Cortex of kidney (tissue), 1 donor: ENCODE measurements at places on chromosomes 16 and 17.

- DNase-seq = no peak
Observed at GRCh38 chr16:11800382-11800718, 3.3 kb upstream of the ZC3H7A start.

GRCh38 chr17:73802314-73802713 lies 158.1 kb upstream of the SDK2 start:
- no peak for DNase-seq

GRCh38 chr16:83792391-83792790 lies 15.4 kb upstream of the HSBP1 start:
- DNase-seq = no peak

DNA sequence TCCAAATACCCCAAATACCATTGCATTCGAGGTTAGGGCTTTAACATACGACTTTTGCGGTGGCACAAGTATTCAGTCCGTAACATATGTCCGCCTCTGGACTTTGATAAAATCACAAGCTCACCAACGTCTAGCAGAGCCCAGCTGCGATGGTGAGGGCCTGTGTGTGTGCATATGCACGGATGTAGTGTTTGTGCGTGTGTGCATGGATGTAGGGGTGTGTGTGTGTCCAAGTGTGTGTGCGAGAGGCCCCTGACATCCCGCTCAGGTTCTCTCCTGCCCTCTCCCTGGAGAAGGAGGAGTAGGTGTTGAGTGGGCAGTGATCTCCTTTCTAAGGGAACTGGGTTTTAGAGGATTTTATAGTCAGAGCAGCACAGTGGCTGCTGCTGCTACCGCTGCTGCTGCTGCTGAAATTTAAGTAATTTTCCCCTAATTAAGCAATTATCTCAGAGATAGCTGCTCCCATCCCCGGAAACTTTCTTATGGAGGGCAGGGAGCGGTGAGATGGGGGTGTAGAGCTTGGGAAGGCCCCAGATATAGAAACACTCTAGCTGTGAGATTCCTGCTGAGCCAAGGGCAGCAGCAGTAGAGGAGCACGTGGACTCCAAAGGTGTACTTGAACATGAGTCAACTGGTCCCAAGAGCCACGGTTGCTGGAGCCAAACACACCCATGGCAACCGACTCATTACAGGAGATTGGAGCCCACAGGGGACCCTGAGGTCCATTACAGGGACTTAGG lies 121.7 kb upstream of the SDK2 start:
- DNase-seq = no peak

DNA sequence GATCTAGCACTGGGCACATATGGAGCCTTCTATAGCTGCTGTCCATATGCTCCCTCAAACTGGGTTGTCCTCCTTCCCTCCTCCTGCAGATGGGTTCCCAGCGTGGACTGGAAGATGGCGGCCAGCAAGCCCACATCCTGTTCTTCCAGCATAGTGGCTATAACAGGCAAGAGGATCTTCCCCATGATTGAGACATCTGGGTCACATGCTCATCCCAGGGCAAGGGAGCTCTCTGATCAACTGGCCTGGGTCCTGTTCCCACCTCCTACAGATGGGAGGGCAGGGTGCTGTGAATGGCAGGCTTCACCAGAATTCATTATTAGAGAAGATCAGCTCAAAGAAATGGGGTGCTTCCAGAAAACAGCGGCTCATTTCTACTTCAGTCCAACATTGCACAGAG lies 210.2 kb downstream of the PARN start:
- DNase-seq = no peak

GRCh38 chr16:66292241-66292935 lies 74.1 kb upstream of the CDH5 start:
- DNase-seq = no peak

- no peak for DNase-seq
Observed at GRCh38 chr16:21708533-21709115, 44.9 kb downstream of the OTOA start.

DNA sequence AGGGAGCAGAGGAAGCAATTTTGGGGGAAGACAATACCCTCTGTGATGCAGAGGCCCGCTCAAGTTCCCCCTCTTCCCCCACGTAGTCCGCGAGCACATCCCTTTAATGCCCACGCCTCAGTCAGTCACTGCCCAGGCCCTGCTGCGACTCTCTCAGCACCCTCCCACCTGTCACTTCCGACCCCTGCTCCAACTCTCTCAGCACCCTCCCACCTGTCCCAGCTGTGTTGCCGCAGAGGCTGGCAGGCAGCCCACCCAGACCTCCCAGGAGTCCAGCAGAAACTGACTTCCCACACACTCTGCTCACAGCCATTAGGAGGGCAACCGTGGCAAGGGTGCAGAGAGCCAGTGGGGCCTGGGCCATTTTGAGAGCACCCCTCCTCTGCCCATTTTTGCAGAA lies 92.7 kb downstream of the WSCD1 start:
- DNase-seq = no peak
